Kidney glomerular epithelial cell (primary cell): ENCODE measurements at places on chromosomes 2 and 18.

DNA sequence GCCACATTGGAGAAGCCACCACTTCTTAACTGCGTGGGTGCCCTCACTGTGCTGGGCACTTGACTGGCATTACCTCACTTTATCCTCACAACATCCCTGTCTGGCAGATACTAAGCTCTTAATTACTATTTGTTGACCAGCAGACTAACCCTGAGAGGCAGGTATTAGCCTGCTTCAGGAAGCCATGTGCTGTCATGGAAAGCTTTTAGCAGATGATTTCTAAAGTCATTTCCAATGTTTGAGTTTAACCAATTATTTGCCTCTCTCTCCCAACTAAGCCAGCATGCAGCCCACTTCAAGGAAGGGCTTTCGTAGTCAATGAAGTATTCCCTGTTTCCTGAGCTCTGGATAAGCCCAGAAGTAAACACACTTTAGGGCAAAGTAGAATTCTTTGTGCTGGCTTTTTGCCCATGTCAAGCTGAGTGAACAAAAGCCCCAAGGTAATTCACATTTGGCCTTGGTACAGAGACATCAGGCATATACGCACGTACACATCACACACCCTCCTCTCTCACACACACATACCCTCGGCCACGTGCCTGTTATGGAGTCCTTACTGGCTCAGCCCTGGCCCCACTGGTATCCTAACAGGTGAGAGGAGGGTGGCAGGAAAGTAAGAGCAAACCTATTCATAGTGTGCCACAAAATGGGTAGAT is 108.6 kb downstream of the C1D start:
- DNase-seq = no peak

GRCh38 chr18:7458884-7459283 is 108.2 kb upstream of the PTPRM start:
- no peak for DNase-seq

GRCh38 chr2:142813830-142814829 is 63.3 kb upstream of the KYNU start:
- DNase-seq = no peak

- DNase-seq = no peak
Measured at GRCh38 chr2:198371921-198372543, 567.6 kb downstream of the PLCL1 start.
